Spinal cord (tissue), 10 donors: ENCODE measurements at places on chromosomes 11 and 22. TPM values are rescaled to one million over a fixed set of nuclear protein-coding genes. Genes with fewer than 3 reads are reported as not detected.

GRCh38 chr22:24731761-24732160 is 42.8 kb downstream of the PIWIL3 start:
- DNase-seq = no peak

DNA sequence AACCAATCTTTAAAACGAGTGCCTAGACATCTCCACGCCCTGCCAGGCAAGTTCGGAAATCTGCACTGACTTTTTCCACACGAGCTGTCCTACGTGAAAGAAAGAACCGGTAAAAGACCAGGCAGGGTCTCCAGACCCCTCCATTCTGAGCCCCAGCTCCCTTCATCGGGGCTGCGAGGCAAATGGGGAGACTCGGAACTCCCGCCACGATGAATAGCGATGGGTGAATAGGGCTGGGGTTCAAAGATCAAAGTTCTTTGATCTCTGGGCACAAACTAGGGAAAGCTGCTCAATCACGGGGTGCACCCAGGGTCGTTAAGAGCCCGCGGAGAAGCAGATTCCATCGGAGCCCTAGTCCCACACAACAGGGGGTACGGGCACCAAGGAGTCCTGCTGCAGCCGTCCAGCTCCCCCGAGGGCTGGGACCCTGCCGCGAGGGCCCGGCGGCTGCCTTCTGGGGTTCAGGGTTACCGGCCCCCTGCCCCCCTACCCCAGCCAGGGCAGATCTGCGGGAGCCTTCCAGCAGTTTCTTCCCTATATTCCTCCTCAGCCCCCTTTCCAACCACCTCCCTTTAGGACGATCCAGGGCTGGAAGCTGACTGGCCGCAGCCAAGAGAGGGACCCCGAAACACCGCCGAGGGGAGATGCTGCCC is 1.1 kb downstream of the LRP4 start:
- DNase-seq = no peak

GRCh38 chr22:39739338-39740027 is 154.1 kb downstream of the ENTHD1 start:
- DNase-seq = no peak

GRCh38 chr11:60947700-60948099 is 4.3 kb downstream of the SLC15A3 start:
- peak; percentile 55 for DNase-seq

DNA sequence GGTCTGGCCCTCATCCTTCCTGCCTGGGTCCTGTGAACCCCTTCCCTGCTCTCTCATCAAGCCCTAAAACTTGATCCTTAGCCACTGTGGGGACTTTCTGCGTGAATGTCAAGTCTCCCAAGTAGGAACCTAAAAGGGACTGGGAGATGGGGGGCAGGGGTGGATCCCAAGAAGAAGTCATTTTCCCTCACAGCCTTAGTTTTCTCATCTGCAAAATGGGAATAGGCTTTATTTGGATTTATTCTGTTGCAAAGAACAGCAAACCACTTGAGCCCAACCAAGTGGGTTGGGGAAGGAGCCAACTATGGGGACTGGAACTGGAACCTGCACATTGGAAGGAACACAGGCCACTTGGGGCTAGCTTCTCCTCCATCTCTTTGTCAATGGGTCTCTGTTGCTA is 36.8 kb downstream of the NEU3 start:
- DNase-seq = no peak

DNA sequence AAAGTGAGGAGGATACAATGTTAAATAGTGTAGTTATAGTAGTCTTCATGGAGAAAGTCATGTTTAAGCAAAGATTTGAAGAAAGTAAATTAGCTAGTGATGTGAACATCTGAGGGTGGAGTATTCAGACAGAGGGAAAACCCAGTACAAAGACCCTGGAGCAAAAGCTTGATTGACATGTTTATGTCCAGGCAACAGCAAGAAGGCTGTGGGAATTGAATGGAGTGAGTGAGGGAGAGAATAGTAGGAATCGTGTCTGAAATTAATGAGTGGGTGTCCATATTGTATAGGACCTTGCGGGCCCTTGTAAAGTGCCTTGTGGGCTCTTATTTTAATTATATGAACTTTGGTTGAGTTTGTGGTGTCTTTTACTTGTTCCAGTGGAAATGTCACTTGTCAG is 424.1 kb upstream of the KIRREL3 start:
- DNase-seq = no peak

DNA sequence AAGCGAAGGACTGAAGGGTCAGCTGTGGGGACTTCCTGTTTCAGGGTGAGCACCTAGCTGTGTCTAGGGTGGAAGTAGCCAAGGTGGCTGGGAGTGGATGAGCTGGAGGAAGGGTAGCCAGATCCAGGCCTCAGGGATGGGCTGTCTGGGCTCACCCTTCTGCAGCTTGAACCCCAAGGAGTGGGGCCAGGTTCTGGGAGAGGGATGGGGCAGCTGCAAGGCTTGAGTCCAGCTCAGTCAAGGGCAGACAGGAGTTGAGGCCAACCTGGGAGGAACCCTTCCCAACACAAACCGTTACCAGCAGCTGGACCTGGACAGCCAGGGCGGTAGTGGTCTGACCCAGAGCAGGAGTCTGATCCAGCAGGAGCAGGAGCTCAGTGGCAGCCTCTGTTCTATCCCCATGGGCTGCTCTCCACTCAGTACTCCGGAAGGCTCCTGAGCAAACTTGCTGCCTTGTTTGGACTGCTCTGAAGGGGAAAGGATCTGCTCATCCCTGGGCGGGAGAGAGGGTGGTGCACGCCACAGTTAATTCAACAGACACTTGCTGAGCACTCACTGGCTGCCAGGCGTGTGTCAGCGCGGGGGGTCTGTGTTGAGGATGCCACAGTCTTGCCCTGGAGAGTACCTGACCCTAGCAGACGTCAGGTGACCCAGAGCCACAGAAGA is 53.8 kb upstream of the THY1 start:
- no peak for DNase-seq

DNA sequence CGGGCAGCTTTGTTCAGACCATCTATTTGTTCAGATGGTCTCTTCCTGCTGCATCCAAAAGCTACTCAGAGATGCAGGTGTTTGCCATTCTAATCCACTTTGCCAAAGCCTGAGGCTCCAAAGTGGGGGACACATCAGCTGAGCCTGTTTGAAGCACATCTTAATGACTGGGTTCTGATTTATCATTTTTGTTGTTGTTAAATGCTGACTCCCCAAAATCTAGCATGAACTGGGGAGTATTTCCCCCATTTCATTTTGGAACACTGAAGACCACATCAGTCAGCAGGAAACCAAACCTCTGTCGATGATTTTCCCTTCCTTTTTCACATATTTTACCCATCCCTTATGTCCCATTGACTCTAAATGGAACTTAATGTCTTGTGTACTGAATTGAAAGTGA is 262.6 kb downstream of the NTM start:
- DNase-seq = no peak

DNA sequence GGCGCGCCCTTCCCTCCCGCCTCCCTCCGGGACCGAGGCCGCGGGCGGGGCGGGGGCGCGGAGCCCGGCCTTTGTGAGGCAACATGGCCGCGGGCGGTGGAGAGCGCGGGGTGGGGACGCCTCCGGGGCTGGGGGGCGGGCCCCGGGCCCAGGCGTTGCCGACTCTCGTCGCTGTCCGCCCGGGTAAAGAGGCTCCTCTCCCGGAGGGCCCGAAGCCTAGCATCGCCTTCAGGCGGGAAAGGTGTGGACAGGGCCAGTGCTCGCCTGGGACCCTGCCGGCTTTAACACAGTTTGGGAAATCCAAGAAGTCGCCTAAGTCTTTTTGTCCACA is 369 bp downstream of the DGCR8 start:
- peak; percentile 71 for DNase-seq

DNA sequence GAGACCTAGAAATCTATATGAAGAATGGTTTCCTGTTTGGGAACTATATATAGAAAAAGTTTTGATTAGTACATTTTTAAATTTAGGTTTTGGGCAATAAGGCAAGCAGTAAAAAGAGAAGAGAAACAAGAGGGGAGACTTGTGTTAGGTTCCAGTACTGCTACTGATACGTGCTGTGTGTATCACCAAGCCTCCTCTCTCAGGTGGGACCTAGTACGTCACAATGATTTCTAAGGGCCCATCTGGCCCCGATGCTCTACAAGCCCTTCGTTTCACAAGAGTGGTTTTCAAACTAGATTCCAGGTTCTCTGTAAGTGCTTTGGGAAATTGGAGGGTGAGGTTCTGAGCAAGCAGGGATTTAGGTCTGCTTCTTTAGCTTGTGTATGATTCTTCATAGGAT is 39.2 kb downstream of the USP35 start:
- no peak for DNase-seq

OR2AT4 gene
- under 0.01 TPM for total RNA-seq

IGF2 gene
- total RNA-seq = 558 TPM

MS4A3 gene
- total RNA-seq = 29.5 TPM

CRACR2B gene
- total RNA-seq = 2.4 TPM
